H1 (cell line): ENCODE measurements at places on chromosomes 16 and 17. TPM values are rescaled to one million over a fixed set of nuclear protein-coding genes. Genes with fewer than 3 reads are reported as not detected.

DNA sequence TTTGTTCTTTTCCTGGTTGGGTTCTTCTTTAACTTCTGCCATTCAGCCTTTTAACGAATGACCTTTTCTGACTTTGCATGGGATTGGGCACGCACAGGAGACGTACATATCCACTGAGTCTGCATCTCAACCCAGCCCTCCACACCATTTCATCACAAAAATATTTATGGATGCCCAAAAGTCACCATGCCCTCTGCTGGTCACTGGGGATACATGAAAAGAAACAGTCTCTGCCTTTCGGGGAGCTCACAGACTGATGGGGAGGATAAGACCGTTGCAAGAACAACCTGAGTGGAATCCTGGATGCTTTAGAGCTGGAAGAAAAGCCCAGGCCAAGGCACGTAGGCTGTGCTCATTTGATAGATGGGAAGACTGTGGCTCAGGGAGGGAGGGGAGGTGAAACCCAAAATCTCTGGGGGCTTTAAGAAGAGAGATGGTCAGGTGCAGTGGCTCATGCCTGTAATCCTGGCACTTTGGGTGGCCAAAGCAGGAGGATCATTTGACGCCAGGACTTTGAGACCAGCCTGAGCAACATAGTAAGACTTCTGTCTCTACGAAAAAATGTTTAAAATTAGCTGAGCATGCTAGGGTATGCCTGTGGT lies 7.9 kb upstream of the MT2A start:
- no peaks in the 10 kb centered on the region for H3K27me3 ChIP-seq
- no peak overlapping the region for H3K4me3 ChIP-seq
- H3K4me1 ChIP-seq, result no peaks in the 10 kb centered on the region

FADS6 gene
- total RNA-seq, result 0.56 and 0.80 TPM in 2 replicates

DNA sequence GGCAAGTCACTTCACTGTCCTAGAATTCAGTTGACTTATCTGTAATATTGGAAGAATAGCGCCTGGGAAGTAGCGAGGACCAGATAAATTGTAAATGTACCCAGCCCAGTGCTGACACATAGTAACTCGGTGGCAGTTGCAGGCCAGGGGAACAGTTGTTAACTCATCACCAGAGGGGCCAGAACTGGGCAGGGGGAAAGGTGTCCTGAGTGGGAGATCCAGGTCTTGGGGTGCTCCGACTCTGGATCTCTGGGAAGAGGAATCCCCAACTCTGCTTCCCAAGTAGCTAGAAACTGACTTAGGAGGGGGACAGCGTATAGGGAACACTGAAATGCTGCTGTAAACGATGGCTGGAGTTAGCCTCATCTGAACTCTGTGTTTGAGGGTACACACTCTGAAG lies 23.0 kb downstream of the BCL7C start:
- H3K27ac ChIP-seq, result no peak overlapping the region
- H3K4me3 ChIP-seq, result no peak overlapping the region
- H3K4me1 ChIP-seq, result peaks cover 2% of the 10 kb centered on the region
- H3K36me3 ChIP-seq, result no peaks in the 10 kb centered on the region
- DNase-seq, result no peak

BTBD17 gene
- total RNA-seq, result 7.0 and 7.8 TPM in 2 replicates

- H3K36me3 ChIP-seq, result peaks cover 17% of the 10 kb centered on the region
- no peaks in the 10 kb centered on the region for H3K27me3 ChIP-seq
- peak overlapping the region; percentile 89 for H3K27ac ChIP-seq
- DNase-seq, result peak; percentile 98
Observed at GRCh38 chr16:30947859-30948666, 805 bp upstream of the ORAI3 start.

DNA sequence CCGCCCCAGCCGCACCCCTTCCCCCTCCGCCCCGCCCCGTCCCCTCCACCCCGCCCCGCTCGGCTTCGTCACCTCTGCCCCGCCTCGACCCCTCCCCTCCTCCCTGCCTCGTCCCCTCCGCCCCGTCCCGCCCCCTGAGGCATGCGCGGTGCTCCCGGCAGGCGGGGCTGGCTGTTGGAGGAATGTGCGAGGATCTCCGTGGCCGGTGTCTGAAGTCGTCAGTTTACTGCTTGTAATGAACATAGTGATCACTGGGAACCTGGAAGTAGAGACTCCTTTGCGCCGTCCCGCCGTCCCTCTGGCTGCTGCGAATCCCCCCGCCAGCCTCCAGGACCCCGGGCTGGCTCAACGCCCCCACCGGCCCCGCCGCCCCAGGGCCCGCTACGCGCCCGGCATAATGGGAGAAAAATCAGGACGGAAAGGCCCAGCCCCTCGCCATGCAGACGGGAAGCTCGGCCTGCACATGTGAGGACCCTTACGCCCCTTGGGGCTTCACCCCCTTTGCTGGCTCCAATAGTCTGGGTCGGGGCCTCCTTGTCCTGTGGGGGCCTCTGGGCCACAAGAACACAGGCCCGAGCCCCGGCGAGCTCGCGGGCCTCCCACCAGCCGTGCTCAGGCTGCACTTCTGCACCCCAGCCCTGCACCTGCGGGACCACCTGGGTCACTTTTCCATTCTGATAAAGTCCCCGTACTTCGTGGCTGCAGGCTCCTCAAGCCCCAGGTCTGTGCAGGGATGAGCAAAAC lies 743.1 kb downstream of the KCNJ18 start:
- no peak overlapping the region for H3K4me3 ChIP-seq
- no peaks in the 10 kb centered on the region for H3K4me1 ChIP-seq
- DNase-seq, result no peak
